DMS53 (cell line): ENCODE measurements at places on chromosomes 7 and 10.

DNA sequence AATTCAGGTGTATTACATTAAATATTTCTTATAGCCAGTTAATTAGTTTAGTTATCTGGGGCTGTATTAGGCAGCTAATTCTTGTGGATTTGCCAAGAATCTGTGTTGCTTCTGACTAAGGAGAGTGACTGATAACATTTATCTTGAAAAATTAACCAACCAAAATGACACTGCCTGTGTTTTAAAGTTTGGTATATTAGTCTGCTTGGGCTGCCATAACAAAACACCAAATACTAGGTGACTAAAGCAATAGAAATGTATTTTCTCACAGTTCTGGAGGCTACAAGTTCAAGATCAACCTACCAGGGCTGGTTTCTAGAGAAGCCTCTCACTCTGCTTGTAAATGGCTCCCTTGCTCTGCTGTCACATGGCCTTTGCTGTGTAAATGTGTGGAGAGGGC is 12.9 kb downstream of the EXOC4 start:
- DNase-seq: no peak

- no peak for DNase-seq
Observed at GRCh38 chr10:24969841-24970281, 17.5 kb upstream of the PRTFDC1 start.

DNA sequence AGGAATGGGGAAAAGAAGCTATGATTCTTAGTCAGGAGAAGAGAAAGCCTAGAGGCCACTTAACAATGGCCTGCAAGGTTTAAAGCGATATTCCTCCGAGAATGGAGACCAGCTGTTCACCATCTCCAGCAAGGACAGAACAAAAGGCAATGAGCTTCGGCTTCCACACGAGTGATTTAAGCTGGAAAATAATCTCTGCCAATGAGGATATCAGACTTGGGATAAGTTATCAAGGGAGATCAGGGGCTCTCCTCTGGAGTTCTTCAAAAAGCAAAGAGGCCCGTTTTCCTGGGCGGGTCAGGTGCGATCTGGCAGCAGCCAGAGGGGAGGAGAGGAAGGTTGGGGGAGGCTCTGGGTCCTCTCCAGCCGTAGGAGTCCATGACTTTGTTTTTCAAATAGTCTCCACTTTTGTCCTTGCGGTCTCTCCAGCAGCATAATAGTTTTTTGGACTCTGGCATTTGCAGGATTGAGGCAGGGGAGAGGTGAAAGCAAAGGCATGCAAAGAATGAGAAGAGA is 211.3 kb downstream of the SKIDA1 start:
- DNase-seq: no peak

DNA sequence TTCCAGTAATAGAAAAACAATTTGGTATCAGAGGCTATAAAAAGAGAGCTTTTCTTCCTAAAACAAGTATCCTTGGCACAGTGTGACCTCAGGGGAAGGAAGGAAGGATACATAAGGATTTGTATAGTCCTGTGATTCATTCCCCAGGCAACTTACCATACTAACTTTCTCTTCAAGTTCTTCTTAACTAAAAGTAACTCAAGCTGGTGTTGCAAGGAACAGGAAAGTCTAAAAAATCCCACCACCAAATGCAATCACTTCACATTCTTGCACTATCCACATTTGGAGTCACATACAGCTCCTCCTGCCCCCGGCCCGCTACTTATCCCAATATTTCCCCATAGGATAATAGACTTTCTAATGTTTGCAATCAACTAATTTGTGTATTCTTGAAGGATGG is 84.8 kb downstream of the PRKAG2 start:
- DNase-seq: no peak

DNA sequence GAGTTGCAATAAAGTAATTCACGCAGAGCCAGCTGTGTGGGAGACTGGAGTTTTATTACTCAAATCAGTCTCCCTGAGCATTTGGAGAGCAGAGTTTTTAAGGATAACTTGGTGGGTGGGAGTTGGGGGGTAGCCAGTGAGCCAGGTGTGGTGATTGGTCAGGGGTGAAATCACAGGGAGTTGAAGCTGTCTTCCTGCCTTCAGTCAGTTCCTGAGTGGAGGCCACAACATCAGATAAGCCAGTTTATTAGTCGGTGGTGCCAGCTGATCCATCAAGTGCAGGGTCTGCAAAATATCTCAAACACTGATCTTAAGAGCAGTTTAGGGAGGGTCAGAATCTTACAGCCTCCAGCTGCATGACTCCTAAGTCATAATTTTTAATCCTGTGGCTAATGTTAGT is 3.3 kb upstream of the CYP51A1 start:
- DNase-seq: no peak

DNA sequence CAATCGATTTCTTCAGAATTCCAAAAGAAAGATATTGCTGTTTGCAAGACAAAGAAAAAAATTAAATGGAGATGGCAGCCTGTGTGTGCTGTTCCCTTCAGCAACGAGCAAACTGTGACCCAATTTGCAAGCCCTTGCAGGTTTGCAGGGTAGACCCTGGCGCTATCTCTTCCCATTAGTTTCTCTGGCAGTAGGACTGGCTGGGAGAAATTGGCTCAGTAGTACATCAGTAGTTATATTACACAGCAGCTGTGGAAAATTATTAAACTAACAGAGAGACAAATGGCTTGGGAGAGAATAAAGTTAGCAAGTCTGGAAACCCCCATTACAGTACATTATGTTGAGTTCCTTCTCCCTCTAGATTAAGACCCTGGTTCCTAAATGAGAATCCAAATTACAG is 116.4 kb upstream of the ITGB1 start:
- DNase-seq: no peak

- no peak for DNase-seq
Observed at GRCh38 chr10:49375611-49376010, 20.3 kb downstream of the DRGX start.

- no peak for DNase-seq
Observed at GRCh38 chr7:118573085-118573484, 348.6 kb downstream of the ANKRD7 start.

GRCh38 chr10:70998086-70998485 is 109.7 kb upstream of the PCBD1 start:
- DNase-seq: no peak

- no peak for DNase-seq
Observed at GRCh38 chr7:141433698-141434097, 117.5 kb upstream of the AGK start.

DNA sequence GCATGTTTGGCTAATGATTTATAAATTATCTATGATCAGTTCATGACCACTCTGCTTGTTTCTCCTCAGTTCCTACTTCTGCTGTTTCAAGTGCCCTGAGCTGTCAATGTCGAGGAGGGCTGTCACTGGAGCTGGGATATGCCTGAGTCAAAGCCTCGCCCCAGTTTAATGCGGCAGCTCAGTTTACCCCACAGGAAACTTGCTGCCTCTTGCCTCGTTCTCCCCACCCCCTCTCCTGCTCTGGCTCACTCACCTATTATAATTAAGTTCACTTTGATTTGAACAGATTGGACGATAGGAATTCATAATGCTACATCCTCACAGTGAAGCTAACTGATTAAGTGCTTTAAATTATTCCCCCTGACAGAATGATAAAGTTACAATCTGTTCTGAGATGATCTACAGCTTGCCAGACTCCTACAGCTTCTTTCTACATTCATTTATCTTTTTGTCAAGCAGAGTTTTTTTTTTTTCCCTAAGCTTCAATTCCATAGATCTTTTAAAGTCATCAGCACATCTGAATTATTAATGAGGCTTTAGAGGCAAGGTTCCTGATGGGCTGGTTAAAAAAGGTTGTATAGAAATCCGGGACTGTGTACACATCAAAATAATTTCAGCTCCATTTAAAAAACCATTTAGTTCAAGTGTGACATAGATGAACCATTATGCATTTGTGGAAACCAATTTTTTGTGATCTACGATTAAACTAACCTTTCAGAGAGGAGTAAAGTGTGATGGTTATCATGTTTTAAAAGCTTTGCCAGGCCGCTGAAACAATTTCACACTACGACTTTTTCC is 758.3 kb downstream of the KCNMA1 start:
- no peak for DNase-seq

GRCh38 chr10:71606257-71607081 is 113.1 kb downstream of the C10orf105 start:
- DNase-seq: no peak

DNA sequence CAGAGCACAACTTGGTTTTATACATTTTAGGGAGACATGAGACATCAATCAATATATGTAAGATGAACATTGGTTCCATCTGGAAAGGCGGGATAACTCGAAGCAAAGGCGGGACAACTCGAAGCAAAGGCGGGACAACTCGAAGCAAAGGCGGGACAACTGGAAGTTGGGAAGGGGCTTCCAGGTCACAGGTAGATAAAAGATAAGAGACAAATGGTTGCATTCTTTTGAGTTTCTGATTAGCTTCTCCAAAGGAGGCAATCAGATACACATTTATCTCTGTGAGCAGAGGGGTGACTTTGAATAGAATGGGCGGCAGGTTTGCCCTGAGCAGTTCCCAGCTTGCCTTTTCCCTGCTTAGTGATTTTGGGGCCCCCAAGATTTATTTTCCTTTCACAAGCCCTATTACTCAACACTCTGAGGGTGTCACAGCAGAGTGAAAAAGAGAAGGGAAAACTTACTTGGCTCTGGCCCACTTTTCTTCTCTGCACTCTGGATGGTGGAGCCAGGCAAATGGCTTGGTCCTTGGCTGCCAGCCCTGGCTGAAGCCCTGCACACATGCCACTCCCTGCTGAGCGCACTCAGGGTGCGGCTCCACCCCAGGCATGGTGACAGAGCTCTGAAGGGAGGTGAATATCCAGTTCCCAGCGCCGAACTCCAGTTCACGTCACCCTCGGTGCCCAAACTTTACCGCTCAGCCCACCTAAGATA is 46.7 kb downstream of the PARD3 start:
- DNase-seq: no peak

DNA sequence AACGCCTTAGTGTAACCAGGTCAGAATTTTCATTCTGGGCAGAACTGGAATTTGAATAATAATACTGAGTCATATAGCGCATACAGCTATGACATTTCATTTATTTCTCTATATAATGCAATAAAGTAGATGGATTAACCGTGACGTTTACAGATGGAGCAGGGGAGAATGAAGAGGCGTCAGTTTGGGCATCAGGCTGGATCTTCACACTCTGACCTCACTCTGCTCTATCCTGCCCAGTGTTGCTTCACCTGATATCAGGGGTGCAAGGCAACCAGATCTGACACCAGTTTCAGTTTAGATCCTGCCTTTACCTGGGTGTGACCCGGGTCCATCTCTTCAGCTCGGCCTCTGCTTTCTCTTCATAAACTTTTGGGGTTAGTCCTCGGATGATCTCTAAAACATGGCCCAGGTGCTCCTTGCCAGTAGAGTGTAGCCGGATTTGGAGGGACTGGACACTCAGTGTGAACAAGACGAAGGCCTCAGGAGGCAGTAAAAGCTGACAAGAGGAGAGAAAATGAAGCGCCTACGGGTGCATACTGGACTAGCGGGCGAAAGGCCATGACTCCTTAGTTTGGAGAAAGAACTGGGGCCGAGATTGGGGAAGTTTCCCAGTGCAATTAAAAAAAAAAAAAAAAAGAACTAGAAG is 1.4 kb upstream of the ZYX start:
- DNase-seq: no peak

DNA sequence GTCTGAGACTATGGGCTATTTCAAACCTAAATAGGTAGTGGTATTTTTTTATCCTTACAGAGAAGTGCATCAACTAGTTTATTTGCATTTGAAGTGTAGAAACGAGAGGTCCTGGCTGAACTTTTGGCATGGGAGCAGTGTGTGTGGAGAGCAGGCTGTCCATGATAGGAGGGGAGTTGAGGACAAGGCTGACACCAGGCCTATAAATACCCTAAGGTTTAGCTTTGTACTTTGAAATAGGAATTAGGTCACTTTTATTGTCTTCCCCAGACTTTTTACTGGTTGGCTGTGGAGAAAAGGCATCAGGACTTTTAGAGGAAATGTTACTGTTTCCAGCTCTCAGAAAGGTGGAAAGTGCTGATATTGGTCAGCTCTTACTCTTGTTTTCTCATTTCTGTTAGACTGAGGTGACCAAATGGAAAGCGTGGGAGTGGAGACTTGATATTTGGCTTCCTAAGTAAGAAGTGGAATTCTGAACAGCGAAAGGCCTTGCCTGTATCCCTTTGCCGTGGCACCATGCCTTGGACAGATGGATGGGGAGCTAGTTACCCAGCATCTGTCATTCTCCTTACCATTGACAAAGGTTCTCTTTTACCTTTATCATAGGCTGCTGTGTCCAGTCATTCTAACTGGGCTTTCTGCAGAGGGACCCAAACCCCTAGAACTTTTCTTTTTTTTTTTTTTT is 46.0 kb downstream of the GBF1 start:
- DNase-seq: no peak

DNA sequence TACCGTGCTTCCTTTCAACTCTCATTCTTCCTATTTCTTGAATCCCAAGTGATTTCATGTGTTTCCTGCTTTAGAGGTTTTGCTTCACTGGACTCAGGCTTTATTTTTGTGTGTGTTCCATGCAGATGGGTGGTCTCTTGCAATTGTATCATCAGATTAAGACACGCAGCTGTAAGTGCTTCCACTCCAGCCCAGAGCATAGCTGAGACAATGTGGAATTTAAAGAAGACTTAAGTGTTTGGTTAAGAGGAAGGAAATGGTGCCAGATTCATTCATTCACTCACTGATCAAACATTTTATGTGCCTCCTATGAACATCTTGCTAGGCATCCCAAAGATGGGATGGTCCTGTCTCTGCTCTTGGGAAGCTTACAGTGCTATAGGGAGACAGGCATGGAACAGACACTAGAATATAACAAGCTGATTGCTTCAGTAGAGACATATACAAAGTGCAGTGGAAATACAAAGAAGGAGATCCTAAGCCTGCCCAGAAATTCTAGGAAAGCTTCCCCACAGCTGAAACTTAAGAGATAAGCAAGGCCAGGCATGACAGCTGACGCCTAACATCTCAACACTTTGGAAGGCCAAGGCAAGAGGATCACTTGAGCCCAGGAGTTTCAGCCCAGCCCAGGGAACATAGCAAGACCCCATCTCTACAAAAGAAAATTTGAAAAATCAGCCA is 46.1 kb upstream of the LRRC17 start:
- no peak for DNase-seq

GRCh38 chr7:149686011-149686410 is 87.4 kb downstream of the ZNF467 start:
- DNase-seq: no peak

DNA sequence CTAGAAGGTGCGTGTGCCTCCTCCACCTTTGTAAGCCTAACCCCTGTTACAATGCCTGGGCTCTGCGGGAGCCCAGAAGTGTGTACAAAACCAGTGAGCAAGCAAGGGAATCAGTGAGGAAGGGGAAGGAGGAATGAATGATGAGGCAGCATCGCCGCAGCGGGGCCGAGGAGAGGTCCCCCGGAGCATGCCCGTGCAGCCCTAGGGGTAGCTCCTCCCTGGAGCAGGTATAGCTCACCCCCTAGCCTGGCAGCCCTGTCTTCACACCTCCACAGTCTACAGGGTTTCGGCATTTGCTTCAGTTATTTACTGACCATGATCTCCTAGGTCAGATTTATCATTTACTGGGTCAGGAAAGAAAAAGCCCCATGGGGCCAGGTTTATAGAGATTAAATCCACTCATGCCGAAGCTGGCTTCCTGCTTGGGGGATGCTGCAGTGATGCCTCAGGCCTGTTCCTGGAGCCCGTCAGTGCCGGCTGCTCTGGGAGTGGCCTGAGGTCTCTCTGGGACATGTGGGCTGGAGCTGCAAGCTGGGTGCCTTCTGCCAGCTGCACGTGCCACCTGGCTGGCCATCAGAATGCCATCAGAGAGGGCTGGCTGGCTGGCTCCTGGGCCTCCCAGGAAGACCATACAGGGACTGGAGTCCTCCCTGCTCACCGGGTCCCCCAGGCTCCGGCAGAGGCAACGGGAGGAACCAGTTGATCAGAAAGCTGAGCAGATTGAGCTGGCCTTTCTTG is 138.9 kb downstream of the GRK5 start:
- DNase-seq: no peak

- no peak for DNase-seq
Observed at GRCh38 chr10:105585753-105586152, 944.7 kb downstream of the SORCS3 start.
